ENCODE measurements at places on chromosomes 3 and 15.

GRCh38 chr15:76939715-76940114, 8.2 kb downstream of the RCN2 start:
- DNase-seq = no peak

- no peak for DNase-seq
Observed at GRCh38 chr15:43541785-43542184, 24.4 kb downstream of the MAP1A start.

GRCh38 chr3:150180334-150180733, 209.6 kb upstream of the PFN2 start:
- DNase-seq = no peak

- no peak for DNase-seq
Observed at GRCh38 chr3:60414011-60414410, 837.2 kb downstream of the FHIT start.

DNA sequence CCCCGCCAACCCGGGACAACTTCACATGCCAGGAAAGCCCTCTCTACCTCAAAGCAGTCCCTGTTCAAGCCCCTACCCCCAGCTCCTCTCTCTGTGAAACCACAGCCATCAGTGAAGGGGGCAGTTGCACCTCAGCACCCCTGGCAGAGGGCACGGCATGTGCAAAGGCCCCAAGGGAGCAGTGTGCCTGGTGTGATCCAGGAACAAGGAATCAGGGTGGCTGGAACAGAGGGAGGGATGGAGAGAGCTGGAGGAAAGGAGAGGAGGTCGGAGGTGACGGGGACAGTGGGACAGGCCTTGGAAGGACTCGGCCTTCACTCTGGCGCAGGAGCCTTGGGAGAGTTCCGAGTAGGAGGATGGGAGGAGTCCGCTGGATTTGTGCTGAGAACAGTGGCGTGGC, 26.5 kb upstream of the IQSEC1 start:
- DNase-seq = no peak

DNA sequence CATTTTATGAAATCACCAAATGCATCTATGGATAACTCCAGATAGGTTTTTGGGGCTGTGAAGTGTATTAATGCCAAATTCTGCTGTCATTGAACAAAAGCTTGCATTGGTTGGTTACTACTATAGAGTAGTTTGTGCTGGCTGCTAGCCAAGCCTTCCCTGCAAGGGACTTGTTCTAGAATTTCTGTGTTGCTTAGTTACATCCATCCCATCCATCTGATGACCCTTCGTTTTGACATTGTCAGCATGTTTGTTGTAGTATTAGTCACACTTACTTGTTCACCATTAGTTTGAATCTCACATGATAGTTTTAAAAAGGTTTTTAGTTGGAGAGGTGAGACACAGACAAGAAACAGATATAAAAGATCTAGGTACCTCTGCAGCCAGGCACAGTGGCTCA, 7.0 kb upstream of the NIPA2 start:
- no peak for DNase-seq

DNA sequence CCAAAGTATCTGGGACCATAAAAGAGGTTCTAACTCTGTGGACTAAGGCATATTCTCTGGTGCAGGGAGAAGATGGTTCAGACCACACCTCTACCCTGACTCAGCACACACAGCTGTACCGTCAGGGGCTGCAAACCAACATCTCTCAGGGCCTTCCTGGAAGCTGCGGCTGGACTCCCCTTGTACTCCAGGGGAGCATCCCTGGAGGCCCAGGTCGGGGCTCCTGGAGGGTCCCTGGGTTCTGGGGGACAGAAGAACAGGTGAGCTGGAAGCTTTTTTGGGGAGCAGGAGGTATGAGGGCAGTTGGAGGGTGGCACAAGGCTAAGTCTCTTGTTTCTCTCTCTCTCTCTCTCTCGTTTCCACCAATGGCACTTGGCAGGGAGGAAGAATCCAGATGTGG, 60.5 kb downstream of the LINGO1 start:
- DNase-seq = no peak

DNA sequence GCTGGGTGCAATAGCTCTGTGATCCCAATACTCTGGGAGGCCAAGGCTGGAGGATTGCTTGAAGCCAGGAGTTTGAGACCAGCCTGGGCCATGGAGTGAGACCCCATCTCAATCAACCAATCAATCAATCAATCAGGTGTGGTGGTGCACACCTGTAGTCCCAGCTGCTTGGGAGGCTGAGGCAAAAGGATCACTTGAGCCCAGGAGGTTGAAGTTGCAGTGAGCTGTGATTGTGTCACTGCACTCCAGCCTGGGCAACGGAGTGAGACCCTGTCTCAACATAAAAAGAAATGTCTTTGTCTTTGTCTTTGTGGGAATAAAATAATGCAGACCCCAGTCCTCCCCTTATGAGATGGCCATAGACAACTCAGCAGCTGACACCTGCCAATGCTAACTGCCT, 34.9 kb upstream of the TLE3 start:
- no peak for DNase-seq

DNA sequence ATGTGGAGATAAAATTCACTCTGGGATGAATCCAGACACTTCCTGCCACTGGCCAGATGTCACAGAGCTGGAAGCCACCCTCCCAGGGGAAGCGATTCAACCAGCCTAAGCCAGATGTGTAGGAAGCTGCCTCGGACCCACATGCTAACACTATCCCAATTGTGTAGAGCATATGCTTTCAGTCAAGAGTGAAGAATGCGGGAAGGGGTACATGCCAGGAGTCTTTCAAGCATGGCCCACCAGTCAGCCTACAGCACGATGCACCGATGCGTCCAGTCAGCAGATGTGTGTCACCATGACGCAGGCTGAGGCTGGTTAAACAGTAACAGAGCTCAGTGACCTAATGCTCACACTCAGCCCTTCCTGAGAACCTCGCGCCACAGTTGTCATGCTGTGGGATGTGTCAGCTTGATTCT, 38.8 kb upstream of the BNC1 start:
- no peak for DNase-seq

DNA sequence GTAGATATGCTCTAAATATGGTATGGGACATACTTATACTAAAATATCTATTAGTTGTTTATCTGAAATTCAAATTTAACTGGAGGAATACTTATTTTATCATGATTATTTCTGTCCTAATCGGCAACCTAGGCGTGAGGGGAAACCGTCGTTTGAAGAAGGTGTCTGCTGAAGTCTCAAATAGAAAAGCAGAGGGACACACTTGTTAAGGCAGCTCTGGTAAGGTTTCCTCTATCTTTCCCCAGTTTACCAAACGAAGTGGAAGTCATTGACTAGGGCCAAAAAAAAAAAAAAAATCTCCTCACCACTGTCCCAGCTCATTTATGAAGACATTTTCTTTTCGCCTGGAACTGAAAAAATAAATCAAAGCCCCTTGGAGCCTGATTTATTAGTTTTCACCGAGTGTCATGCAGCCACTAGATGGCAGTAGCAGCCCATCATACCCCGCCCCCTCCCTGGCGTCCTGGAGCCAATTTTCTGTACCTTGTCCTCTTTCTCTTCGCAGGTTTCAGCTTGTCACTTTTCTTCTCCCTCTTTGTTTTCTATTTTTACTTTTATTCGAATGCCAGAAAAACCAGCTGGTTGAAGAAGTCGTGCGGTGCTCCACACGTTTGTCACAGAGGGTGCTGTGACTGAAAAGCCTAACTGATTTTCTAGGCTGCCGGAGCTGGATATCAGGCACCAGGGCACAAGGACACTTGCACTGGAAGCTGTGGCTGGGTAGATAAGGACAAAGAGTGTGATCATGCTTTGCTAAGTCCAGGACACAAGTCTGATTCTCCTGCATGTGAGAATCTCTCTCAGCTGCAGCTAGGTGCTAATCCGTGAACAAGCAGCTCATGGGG, 238.7 kb downstream of the ZPLD1 start:
- no peak for DNase-seq

- DNase-seq = no peak
Observed at GRCh38 chr3:39457361-39457760, 10.1 kb upstream of the MOBP start.
